NCI-H82 (cell line): ENCODE measurements at places on chromosomes 4 and X.

DNA sequence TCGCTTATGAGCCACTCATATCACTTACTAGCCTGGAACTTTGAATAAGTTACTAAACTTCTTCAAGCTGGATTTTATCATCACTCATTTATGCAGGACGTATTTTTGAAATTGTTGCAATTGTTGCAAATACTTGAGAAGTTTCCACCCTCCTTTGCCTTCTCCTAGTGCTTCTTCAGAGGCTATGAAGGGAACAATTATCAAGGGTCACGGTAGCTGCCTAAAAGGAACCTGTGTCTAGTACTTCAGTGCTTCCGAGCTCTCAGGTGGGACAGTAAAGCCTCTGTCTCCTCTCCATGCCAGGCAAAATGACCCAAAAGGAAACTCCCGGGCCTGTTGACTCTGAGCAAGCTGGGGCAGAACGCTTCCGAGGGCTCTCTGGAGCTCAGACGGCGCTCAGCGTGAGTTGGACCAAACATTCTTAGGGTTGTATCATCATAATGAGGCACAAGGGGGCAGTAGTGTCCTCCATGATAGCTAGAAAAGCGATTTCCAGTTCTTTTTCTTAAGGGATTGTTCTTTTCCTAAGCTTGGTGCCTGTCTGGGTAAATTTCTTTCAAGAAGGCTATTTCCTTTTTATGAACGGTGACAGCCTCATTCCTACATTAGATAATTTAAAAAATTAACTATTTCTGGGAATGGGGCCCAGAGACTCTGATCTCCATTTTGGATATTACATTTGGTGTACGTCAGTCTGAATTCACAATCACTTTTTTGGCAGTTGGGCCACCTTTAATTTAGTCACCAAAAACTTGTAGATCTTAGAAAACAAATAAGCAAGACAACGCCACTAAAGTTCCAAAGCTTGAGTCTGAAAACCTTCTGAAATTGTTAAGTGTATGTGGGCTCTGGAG, 73.1 kb downstream of the PACRGL start:
- peak; percentile 78 for DNase-seq

DNA sequence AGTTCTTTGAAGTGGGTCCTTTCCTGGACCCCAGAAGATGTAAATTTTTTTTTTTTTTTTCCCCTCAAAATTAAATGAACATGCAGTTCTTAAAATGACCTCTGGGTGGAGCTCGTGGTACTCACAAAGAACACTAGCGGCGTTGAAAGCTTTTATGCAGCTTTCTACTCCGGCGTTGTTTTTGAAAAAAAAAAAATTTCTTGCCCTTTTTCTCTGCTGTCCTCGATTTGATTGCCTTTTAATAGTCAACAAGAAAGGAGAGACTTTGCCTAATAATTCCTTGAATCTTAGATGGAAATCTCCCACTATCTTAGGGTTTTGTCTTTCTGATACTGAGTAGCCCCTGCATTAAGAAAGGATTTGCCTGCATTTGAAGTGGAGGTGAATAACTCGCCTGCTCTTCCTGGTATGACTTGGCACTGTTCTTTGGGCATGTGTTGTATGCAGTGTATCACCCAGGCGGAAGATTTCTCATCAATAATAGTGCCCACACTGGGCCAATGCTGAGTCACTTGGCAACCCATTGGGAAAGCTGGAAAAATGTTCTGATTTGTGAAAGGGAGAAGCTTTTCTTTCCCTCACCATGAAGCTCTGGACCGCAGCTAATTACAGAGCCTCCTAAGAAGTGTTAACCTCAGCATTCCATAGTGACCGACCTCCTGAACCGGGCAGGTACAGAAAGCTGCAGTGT, 104.0 kb downstream of the PHEX start:
- DNase-seq: peak; percentile 67

DNA sequence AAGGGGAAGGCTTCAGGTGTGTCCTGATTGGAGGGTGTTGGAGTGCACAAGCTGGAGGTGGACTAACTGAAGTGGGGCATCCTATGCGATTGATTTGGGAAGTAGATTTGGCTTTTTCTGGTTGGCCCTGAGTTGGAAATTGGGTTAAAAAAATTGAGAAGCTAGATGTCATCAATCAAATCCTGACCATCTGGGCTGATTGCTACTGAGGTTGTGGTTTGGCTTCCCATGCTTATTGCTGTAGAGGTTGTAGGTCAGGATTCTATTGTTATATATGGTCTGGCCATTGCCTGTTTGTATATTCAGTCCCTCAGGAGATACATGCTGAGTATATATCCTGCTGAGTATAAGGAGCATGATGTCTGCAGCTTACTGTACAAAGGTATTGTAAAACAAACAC, 7.7 kb upstream of the ZNF81 start:
- DNase-seq: no peak

DNA sequence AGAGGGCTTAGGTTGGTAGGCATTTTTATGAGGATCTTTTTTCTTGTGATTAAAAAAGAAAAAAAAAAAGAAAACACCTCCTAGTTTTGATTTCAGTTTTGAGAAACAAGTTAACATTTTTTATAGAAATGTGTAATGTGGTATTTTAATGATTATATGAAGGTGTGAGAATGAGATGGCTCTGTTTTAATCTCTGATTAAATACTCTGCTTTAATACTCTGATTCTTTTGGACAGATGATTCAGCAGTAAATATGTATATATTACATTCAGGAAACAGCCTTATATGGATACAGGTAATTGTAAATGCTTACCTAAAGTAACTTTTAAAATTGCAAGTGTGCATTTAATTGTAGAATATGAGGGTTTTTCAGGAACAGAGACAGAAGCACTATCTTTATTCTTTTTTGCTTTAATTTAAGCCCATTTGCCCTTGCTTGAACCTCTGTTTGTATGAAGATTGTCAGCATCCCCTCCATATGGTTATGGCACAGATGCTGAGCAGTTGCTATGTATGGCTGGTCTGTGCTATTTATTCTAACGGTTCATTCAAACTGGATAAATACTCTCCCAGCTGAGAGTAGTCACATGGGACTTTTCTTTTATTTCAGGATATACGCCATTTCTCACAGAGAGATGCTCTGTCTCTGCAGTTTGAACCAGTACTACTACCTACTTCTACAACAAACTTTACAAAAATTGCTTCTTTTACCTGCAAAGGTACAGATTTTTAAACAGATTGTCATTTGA, 101.0 kb upstream of the TLR2 start:
- no peak for DNase-seq

DNA sequence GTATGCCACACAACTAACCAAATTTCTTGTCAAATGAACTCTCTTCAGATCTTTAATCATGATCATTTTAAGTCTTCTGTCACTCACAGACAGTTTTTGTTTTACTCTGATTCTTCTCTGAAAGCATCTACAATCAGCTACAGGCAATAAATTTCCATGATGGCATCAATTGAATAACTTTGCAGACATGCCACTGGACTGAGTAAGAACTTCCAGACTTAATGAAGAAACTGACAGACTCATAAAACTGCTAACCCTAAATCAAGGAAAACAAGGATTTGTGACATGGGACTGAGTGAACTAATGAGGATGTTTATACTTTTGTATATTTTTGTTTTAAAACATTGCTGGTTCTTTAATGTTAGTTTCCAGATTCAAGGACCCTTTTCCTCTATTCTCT, 5.5 kb upstream of the PPP1R2C start:
- no peak for DNase-seq

- DNase-seq: no peak
These were observed 33.5 kb upstream of the IGSF1 start for GRCh38 chrX:131322651-131323050.

DNA sequence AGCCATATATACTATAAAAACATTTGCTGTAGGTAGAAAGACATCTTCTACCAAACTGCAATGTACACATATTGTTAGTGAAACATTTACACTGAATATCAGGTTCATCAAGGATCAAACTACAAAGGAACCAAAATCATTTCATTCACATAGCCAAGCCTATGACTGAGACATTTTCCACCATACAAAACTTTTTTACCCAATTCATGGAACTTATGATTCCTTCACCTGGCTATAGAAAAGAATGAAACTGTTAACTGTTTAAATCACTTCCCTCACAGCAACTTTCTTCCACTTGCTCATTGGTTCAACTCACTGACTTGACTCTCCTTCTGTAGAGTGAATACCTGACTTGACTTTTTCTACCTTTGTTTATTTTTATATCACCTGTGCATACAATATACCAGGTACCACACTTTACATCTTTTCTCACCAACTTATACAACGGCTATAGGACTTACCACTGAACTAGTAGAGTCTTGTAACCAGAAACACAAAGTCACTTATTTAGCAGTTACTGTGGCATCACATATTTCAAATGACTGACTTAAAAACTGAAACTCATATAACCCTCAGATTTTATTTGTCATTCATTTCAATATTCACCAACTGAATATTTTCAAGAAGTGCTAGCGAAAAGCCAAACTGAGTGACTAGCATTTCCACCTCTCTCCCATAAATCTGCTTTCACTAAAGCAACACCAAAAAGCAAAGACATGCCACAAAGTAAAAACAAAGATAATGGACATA, 30.9 kb downstream of the CAMK2D start:
- DNase-seq: no peak

DNA sequence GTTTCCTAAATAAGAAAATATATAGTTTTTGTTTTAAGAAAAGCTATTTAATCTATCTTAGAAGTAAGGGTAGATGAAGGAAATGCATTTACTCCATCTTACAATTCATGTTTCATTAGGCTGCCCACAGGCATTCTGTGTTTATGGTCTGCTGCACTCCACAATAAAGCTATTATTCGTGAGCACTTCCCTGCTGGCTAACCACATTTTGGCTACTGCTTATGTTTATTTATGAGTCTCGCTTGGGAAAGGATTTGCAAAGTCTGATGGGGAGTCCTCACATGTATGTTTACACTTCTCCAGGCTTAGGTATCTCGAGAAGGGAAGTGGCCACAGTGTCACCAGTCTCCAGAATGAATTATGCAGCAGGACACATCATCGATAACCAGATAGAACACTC, 260.8 kb upstream of the VCX start:
- no peak for DNase-seq

DNA sequence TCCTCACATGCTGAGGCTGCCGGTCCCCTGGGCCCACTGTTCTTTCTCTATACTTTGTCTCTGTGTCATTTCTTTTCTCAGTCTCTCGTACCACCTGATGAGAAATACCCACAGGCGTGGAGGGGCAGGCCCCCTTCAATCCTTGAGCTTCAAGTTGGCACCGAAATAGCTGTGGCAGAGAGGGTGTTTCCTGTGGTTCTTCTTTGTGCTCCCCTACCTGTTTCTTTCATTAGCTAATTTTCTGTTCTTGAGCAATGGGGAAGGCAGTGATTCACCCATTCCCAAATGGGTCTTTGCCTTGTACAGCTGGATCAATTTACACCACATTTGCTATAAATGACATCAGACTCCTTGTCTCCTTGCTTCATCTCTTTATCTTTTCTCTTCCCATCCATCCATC, 2.1 kb upstream of the CYSLTR1 start:
- no peak for DNase-seq

- no peak for DNase-seq
These were observed 75.7 kb downstream of the HTRA3 start for GRCh38 chr4:8345053-8345945.

DNA sequence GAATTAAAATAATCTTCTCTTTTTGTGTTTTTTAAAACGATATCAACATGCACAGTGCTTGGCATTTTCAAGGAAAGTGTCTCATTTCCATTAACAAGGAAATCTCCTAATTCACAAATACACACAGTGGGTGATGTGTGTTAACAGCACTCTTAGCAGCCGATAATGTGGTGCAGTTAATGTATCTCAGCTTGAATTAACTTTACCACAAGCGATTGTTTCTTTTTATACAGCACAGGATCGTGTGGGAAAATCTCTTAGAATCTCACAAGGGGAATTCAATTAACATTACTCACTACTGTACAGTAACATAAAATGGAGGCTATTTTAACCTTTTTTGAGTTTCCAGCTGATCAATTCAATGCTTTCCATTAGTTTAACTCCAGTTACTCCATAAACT, 1841.9 kb downstream of the STIM2 start:
- no peak for DNase-seq

DNA sequence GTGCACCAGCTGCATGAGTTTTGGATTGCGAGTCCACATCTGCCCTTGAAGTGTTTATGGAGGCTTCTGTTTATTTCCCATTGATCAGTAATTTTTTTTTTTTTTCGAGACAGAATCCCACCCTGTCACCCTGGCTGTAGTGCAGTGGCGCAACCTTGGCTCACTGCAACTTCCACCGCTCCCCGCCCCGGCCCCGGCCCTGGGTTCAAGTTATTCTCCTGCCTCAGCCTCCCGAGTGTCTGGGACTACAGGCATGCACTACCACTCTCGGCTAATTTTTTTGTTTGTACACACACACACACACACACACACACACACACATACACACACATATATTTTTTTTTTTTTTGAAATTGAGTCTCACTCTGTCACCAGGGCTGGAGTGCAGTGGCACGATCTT, 46.1 kb downstream of the SMAD1 start:
- DNase-seq: no peak

DNA sequence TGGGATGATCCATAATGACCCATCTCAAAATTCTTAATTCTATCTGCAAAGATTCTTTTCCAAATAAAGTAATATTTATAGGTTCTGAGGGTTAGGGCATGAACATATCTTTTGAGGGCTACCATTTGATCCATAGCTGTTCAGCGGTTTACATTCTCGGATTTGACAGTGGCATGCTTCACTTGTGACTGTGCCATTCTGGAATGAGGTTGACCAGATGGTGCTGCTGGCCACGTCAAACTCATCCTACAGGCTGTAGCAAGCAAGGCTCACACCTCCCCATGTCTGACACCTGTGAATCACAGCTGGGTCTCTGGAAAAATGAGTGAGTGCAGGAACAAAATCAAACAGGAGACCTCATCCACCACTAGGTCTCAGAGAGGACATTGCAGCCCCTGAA, 280.5 kb downstream of the DHRSX start:
- no peak for DNase-seq

- DNase-seq: no peak
These were observed 55.9 kb upstream of the HGFAC start for GRCh38 chr4:3385711-3386420.

GRCh38 chr4:118985170-118986000, 96.7 kb downstream of the SYNPO2 start:
- no peak for DNase-seq

DNA sequence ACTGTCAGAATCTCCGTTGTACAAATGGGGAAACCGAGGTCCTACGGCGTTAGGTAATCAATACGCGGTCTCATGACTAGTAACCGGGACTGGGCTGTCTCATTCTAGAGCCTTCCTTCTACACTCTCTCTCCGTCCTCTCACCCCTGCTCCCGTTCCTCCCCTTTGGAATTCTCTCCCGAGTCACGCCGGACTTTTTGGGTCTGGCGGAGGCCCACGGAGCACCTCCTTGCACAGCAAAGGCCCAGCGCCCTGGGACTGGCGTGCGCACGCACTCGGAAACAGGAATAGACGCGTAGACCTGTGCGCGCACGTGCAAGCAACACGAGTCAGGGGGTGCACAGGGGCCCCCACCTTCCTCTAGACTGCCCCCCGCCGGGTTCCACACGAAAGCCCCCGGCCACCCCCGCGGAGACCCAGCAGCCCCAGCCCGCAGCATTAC, 361 bp downstream of the QDPR start:
- DNase-seq: peak; percentile 43
